ENCODE measurements at places on chromosomes 7 and 10.

- no peak for DNase-seq
Observed at GRCh38 chr7:134925766-134926165, 60.5 kb upstream of the AGBL3 start.

- no peak for DNase-seq
Observed at GRCh38 chr7:117169907-117170306, 153.0 kb downstream of the WNT2 start.

DNA sequence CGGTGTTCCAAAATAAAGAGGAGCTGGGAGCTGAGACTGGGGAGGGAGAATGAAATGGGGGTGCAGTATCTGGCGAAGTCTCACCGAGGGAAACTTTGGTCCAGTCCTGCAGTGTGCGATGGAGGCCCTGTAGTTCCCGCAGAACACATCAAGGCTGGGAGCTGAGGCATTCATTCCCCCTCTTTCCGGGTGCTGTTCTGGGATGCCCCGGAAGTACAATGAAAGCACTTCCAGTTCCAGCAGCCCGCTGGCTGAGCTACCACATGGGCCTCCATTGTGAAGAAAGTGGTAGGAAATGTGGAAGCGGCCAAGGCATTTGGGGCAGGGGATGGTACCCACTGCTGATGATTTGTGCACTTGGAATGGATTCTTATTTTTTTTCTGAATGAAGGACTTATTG, 560.7 kb downstream of the GLRX3 start:
- DNase-seq = no peak

DNA sequence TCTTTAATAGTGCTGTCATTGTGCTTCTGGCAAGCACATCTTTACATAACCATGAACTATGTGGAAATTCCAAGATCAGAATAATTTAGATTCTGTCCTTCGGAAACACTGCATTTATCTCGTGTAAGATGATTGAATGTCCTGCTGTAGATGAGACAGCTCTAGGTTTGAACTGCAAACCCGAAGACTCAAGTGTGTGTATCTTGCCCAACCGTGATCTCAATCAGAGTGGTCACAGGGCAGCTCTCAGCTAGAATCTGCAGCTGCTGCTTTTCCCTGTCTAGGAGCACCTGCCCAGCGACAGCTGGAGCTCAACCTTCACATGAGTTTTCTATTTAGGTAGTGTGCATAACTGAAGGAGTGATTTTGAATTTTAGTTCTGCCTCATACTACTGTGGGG, 17.5 kb upstream of the KIF20B start:
- no peak for DNase-seq

- no peak for DNase-seq
Observed at GRCh38 chr10:71046747-71047146, 158.4 kb upstream of the PCBD1 start.

DNA sequence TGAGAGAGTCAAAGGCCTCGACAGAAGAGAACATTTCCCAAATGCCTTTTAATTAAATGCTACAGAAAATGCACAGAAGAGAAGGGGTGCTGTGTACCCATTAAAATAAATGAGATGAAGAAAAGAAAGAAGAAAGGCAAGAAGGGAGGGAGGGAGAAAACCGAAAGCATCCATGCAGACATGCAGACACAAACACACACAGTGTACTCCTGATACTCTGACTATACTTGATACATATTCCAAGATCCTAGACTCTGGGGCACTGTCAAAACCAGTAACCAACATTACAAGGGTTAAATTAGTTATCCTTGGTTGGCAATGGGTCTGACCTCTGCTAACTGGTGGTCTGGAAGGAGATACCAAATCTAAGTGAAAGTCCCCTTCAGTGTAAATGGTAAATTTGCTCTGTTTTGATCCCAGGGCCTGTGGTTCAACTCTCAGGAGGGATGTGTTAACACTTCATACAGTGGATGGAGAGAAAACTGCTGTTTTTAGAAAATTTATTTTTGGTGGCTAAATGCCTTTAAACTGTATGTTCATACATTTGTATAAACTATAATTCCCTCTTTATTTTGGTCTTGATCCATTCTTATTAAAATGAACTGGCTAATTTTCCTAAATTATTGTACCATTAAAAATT, 241.3 kb downstream of the GLI3 start:
- DNase-seq = no peak

DNA sequence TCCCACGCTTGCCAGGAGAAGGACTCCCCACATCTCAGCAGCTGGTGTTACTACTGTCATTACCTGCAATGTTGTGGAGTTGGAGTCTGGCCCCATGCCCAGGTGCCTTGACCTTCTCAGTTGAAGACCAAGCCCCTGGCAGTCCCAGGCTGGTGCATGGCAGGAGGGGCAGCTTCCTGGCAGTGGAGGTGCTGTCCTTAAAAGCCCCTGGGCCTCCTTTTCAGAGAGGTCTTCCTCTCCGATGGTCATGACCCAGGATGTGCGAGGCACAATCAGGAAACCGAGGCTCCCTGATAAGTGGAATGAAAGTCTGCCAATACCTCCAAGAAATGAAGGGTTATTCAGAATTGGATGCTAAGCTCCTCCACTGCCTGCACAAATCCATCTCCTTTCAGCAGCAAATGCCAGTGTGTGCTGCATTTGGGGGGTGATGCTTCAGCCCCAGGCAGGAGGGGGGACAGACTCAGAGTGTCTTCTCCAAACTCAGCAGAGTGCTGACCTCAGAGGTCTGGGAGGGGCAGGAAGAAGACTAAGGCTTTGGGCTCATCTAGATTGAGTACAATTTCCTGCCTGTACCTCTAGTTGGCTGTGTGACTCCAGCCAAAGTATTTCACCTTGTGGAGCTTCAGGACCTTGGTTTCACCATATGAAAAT, 97.0 kb upstream of the DDC start:
- no peak for DNase-seq

DNA sequence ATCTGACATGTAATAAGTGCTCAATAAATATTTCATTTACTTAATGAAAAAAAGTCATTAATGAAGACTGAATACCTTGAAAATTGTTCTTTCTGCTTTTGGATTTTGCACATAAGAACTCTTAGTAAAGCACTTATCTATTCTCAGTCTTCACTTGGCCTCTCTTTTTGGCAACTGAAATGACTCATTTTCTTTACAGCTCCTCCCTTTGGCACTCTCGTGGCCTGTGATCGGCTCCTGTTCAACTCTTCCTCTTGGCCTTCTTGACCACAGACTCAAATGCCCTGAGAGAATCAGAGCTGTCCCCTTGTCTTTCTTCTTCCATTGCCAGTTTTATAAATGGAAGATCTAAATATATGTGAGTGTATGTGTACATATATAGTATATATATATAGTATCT, 54.2 kb downstream of the FOXP2 start:
- DNase-seq = no peak

DNA sequence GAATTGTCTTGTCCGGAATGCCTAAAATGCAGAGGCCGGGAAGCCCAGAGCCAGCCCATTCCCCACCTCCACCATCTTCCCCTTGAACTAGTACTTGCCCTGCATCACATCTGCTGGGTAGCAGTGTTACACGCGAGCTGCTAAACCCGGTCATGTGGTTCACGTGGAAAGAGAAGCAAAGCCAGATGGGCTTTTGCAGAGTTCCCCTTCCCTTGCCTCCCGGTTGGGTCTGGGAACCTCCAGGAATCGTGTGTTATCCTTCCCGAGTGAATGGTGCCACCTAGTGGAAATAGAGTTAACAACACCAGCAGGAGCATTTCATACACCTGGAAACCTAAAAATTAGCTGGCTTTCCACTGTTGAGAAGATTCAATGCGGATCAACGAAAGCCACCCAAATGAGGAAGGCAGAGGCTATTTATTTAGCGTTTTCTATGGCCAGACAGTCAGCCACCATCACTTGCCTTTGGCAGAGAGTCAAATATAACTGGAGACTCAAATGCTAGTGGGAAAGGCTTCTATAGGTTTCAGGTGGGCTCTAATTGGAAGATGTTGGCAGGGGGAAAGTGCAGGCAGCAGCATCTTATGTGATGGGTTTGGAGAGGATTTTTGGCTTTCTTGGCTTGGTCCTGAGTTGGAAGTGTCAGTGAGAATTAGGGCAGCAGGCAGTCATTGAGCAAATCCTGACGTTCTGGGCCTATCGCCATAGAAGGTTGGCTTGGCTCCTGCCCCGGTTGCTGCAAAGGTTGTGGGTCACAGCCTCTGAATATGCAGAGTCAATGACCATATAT, 12.9 kb upstream of the DENND2A start:
- DNase-seq = no peak

- no peak for DNase-seq
Observed at GRCh38 chr7:28704706-28705105, 253.4 kb downstream of the TRIL start.

DNA sequence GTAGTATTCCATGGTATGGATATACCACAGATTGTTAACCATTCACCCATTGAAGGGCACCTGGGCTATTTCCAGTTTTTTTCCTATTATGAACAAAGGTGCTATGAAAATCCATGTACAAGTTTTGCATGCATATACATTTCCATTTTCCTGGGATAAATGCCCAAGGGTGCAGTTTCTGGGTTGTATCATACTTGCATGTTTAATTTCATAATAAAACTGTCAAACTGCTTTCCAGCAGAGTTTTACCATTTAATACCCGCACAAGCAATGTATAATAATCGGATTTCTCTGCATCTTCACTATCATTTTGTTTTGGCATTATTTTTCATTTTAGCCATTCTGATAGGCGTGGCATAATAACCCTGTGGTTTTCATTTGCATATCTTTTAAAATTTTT, 154.3 kb upstream of the CXCL12 start:
- DNase-seq = no peak
